Kasumi-1 (cell line): ENCODE measurements at places on chromosomes 11 and 22.

DNA sequence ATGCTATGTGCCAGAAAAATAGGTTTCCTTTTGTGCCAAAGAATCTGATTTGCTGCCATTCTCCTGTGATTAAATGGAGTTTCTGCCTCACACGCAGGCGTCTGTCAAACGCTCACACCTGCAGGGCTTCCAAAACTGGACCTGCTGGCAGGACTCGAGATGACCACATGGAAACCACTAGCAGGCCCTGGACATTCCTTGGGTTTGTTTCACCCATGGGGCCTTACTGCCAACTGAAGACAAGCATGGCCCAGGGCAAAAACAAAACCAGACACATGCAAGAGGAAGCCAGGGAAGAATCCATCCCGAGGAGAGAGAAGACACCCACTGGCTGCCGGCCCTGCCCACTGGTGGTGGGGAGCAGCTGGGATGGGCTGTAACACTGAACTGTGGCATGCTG is 55.9 kb upstream of the MN1 start:
- no peak for DNase-seq

- DNase-seq, result no peak
Measured at GRCh38 chr22:35938226-35938625, 90.4 kb downstream of the RBFOX2 start.

GRCh38 chr11:126431401-126432064 is 76.0 kb downstream of the ST3GAL4 start:
- DNase-seq, result no peak

DNA sequence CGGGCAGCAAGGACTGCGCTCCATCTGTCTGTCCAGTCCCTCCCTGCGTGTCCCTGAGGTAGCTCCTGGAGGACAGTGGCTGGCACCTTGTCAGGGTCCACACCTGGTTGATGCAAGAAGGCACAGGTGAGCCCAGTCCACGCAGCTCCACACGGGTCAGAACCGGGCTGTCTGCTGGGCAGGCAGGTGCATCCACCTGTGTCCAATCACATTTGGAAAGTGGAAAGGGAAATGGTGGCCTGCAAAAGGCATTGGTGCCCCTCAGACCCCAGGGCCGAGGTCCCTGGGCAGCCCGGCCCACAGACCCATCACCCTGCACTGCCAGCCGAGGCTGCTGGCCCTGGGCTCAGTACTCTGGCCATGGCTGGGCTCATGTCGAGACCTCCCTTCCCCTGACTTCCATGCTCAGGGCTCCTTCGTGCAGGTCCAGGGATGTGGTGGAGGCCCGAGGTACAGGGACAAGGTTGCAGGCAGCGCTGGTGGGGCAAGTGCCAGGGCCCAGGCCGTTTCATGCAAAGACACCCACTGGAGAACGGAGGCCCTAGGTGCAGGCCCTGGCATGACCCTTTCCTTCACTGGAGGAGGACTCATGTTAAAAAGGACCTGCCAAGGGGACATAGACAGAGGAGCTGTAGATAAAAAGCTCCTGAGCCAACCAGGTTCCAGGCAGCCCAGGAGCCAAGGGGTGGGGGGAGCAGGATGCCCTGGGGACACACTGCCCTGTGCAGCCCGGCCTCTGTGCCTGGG is 38.9 kb upstream of the TH start:
- no peak for DNase-seq

- DNase-seq, result peak; percentile 12
Measured at GRCh38 chr11:65899356-65900124, 648 bp downstream of the FOSL1 start.

DNA sequence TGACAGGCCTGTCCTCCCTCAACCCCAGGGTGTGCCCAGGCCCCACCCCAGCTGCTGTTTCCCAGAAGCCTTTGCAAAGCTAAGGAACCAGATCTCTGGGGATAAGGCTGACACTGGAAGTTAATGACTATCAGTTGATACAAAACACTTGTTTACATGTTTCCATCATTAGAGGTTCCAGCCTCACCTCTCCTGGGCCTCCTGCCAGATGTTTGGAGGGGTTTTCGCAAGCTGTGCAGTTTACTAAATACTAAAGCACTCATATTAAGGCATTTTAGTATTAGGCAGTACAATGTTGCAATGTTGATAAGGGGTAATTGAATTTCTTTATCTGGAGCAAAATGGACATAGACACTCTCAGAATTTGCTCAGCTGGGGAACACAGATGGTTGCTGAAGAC is 218.7 kb downstream of the INSC start:
- no peak for DNase-seq

- no peak for DNase-seq
Measured at GRCh38 chr11:106399076-106399511, 321.6 kb downstream of the AASDHPPT start.

DNA sequence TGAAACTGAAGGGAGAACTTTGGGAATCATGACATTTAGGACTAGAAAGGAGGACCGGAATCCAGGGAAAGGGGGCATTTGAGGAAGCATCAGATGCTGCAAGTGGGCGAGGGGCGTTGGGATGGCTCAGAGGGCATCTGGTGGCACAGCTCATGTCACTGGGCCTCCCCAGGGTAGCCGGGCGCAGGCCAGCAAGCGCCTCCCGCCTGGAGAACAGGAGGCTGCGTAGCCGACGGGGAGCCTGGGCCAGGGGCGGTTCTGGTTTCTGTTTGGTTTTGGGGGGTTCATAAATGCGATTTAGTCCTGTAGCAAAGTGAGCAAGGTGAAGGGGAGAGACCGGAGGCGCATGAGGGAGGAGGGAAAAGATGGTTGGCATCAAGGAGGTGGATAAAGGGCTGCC is 443 bp upstream of the ST14 start:
- no peak for DNase-seq

GRCh38 chr22:18088825-18089568 is 11.2 kb downstream of the PEX26 start:
- no peak for DNase-seq

GRCh38 chr22:29628996-29629902 is 25.8 kb downstream of the NF2 start:
- DNase-seq, result no peak

- no peak for DNase-seq
Measured at GRCh38 chr11:126992065-126992803, 8.3 kb downstream of the KIRREL3 start.

DNA sequence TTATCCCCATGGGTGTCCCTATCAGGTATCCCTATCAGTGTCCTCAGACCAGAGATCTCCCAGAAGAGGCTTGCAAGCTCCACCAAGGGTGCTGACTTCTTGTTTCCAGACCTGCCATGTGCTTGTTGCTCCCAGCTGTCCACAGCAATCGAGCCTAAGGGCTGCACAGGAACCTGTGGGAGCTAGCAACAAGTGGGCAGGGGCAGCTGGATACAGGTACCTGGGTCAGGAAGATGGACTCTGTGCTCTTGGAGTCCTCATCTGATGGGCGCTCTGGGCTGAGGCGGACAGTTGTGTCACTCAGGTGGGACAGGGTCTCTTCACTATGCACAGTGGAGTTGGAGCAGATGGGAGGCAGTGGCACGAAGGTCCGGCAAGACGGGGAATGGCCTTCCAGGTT is 99.2 kb downstream of the RNF169 start:
- DNase-seq, result no peak

DNA sequence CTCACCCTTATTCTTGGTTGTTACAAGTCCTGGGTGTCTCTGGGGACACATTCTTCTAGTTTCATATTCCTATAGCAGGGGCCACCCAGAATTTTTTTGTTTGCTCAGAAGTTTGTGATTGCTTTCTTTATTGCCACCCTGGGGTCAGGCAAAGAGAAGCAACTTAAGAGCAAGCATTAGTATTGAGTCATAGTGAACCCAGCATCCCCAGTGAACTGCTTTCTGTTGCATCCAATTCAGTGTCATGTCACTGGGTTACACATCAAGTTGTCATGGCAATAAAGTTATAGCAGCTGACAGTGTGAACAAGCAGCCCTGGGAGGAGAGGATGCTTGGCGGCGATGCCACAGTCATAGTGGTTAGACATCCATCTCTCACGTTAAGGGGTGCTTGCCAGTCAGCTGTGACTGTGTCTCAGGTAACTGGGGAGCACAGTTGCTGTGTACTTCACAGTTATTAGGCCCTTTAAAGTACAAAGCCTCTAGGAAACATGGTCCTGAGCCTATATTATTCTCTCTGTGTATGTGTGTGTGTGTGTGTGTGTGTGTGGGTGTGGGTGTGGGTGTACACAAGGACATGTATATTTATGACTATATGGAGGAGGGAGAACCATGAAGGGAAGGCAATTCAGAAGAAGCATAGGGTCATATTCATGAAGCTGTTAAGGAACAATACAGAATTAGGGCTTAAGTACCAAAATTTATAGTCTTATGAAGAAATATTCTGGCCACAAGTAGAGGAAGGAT is 52.5 kb downstream of the TRIM44 start:
- no peak for DNase-seq

DNA sequence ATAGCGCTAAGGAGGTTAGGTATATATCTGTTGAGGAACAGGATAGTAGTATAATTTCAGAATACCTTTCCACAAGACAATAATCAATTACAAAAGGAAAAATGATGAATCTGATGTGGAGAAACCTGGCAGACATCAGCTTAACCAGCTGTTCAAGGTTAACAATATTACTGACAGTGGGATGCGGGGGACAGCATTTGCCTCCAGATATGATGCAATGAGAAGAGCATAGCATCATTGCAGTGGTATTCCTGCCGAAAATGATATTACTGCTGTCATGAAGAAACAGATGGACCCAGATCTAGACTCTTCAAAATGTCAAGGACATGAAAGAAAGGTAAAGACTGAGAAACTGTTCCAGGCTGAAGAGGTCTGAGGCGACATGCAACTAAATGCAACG is 49.7 kb downstream of the RBFOX2 start:
- no peak for DNase-seq

- DNase-seq, result no peak
Measured at GRCh38 chr11:15704064-15704463, 589.3 kb downstream of the INSC start.

DNA sequence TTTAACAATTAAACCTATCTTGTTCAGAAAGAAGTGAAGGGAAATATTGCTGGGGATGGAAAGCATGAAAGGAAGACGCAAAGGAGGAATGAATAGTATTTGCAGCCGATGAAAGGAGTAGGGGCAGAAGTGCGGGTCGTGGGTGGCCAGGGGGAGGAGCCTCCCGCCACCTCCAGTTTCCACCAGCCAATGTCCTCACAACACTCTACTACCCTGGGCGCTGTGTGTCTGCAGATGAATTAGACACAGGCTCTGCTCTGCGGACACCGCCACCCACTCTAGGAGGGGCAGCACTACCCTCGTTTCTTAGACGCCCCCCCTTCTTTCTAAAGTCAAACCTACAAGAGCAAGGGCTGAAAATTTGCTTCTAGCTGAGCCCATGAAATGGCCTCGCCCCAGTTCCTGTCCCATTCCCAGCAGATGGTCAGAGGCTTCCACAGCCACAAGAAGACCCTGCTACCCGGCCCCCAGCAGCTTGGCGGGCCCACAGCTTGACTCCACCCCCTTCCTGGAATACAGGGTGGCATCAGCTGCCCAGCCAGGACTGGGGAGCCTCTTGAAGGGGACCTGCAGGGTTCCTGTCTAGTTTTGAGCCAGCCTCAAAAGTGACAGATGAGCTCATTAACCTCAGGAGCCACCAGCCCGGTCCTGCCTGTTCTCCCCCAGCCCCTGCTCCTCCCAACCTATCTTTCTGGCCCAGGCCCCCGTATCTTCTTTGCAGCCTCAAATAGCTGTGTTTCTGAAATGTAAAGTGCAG is 268.1 kb downstream of the BUD13 start:
- no peak for DNase-seq

GRCh38 chr22:18966748-18967147 is 30.7 kb upstream of the PRODH start:
- DNase-seq, result no peak

DNA sequence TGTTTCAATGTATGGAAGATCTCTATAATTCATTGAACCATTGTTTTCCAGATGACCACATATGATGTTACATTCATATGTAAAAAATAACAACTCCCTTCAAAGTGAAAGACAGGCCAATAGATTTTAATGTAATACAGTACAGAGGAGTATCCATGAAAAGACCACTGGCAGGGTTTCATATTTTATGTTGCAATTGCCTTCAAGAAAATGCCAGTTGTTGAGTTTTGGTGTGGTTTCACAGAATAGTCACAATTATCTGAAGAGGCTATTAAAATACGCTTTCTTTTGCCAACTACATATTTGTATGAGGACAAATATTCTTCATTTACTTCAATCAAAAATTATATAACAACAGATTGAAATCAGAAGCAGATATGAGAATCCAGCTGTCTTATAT is 14.3 kb downstream of the AMOTL1 start:
- no peak for DNase-seq

- no peak for DNase-seq
Measured at GRCh38 chr11:63766531-63767235, 1.9 kb downstream of the ZFTA start.

DNA sequence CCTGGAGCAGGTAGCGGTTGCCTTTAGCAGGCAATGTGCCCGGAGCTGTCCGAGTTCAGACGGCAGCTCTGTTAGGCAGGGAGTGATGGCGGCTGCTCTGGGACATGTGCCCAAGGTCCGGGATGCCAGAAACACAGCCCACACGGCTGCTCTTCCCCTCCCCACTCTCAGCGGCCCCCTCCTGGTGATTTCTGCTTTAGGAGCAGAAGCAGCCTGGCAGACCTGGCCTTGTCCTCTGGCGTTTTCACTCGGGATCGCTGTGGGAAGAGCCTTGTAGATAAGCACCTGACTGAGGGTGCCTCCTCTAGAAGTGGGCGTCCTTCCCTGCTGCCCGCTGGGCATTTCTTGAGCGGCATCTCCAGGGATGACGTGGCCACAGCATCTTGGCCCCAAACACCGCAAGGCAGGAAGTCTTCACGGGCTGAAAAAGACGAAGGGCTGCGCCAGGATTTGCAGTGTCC is 392.2 kb downstream of the TBC1D22A start:
- DNase-seq, result no peak

- DNase-seq, result no peak
Measured at GRCh38 chr22:30198152-30198825, 48.3 kb downstream of the LIF start.

DNA sequence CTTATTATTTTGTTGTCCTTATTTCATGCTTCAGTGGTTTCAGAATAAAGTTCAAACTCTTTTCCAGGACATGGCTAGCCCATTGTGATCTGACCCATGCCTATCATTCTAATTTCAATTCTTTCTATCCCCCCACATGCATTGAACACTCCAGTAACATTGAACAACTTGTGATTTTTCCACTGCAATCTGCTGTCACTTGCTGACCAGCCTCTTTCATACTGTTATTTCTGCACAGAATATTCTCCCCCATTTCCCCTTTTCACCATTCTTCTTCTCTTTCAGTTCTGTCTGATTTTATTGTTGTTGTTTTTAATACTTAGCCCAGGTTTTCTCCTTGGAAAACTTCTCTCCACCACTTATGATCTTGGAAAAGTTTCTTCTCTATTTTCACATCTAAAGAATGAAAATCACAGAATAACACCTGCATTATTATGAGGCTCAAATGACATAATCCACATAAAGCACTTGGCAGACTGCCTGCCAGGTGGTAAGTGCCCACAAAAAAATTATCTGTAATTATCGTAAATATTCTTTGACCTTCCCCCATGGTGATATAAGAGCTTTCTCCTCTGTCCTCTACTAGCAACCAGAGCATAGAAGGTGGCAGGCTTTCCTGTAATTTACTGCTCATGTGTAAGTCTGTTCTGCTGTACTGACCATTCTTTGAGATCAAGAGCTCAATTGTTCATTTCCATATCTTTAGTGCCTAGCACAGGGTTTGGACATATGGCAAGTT is 51.9 kb upstream of the EED start:
- no peak for DNase-seq

GRCh38 chr11:125102510-125102909 is 8.9 kb downstream of the TMEM218 start:
- no peak for DNase-seq

- no peak for DNase-seq
Measured at GRCh38 chr22:42939451-42939881, 75.5 kb downstream of the PACSIN2 start.

GRCh38 chr22:20533879-20534265 is 26.5 kb downstream of the MED15 start:
- DNase-seq, result peak; percentile 9
